ENCODE measurements at places on chromosomes 5 and 9.
A peak's percentile ranks its signal among the peaks of the same experiment; 100 is the strongest.

DNA sequence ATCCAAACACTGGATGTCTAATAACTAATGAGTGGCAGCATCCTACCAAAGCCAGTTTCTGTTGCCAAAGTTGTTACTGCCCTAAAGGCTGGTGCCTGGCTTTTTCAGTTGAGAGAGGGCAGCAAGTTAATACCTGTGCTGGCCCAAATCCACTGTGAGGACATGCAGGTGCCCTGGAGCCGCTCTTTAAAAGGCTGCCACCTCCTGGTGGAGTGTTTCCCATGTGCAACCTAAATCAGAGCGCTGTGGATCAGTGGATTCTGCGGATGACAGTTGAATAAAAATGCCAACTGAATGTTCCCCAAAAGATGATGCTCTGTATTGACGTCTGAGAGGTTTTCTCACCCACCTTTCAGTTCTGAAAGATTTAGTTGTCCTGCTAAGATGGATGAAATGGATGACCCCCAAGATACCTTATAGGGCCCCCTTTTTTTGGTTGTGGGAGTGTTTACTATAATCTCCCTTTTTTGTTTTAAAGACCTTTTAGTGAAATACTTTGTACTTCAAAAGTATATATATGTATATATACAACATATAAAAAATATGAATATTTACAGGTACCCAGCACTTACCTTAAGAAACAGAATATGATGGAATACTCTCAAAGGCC lies 146.4 kb downstream of the EGFLAM start:
- DNase-seq, result peak; percentile 49

- no peak for DNase-seq
Measured at GRCh38 chr9:38390851-38391250, 1.7 kb upstream of the ALDH1B1 start.

- DNase-seq, result peak; percentile 89
Measured at GRCh38 chr5:145495741-145496140, 339.4 kb downstream of the PRELID2 start.

GRCh38 chr9:124520206-124520596 lies 13.0 kb upstream of the NR5A1 start:
- no peak for DNase-seq

- DNase-seq, result no peak
Measured at GRCh38 chr5:167561796-167562195, 729.6 kb upstream of the WWC1 start.

DNA sequence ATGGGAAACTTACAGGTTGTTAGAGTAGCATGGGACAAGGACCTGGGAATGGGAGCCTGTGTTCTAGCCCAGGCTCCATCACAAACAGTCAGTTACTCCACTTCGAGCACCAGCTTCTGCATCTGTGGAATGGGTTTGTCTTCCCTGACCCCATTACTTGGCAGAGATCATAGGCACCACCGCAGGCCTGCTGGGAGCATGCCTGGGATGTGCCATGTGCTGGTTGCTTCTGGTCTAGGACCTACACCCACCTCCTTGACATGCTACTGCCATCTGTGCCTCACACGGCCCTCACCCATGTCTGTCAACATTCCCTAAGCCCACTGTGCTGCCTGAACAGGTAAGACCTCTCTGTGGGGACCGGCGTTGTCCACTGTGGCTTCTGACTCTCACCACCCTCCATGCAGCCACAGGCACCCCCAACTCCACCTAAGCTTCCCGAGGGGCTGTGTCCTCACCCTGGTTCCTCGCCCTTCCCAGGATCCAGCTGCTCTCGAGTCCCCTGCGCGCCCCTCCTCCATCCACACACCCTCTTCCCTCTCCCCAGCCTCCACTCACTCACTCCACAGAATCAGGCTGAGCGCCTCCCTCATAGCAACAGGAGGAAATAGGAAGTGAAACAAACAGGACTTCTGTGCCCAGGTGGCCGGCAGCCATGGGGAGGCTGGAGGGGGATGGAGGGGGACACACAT lies 85.9 kb upstream of the FAM120A start:
- no peak for DNase-seq

- DNase-seq, result peak; percentile 46
Measured at GRCh38 chr9:757246-757881, 84.1 kb upstream of the DMRT1 start.

DNA sequence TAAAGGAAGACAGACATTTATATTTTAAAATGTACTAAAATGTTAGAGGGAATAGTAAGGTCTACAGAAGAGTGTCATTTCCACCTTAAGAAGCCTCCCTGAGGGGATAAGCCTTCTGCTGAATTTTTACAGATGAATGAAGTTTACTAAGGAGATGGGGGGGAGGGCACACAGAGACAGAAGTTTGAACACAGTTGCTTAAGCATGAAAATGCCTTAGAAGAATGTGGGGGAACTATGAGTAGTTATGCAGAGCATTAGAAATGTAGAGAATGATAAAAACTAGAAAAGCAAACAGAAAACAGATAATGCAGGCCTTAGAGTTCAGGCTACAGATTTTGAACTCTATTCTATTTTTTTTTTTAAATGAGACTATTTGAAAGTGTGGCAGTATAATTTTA lies 232.2 kb upstream of the VLDLR start:
- no peak for DNase-seq

DNA sequence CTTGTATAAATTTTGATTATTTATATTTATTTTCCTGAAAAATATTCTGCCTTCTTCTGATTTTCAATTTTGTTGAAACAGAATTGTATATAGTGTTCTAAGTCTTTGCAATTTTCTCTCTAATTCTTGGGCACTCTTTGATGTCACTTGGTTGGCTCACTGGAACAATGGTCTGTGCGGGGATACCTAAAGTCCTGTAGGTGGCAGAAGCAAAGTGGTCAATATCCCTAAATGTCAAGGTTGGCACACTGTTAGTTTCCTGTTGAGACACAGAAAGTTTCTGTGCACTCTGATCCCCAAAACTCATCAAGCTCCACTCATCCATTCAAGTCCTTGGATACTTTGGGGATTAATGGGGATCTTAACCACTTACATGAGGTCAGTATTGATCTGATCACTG lies 480.8 kb upstream of the CCNG1 start:
- DNase-seq, result no peak

All from bronchial epithelial cell (primary cell).